Kidney (tissue), 22 donors: ENCODE measurements at places on chromosomes 4 and X. TPM values are rescaled to one million over a fixed set of nuclear protein-coding genes. Genes with fewer than 3 reads are reported as not detected.

- no peak for DNase-seq
Measured at GRCh38 chrX:115949900-115950822, 220.4 kb upstream of the AGTR2 start.

- DNase-seq = no peak
Measured at GRCh38 chr4:8395504-8396296, 44.8 kb downstream of the ACOX3 start.

DNA sequence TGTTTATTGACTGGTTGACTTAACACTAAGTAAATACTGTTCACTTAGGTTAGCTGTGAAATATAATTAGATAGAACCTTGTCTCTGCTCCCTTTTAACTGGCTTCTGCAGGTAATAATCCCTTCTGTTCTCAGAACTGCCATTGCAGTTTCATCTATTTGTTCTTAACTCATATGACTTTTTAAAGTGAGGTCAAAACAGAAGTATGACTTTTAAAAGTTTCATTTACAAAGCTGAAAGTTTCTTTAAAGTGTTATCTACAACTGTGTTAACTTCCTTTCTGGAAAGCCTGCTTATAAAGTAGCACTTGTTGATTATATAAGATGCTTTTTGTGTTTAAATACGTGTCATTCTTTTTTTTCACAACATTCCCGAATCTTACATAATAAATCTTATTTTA, 127.4 kb downstream of the TET2 start:
- DNase-seq = no peak

DNA sequence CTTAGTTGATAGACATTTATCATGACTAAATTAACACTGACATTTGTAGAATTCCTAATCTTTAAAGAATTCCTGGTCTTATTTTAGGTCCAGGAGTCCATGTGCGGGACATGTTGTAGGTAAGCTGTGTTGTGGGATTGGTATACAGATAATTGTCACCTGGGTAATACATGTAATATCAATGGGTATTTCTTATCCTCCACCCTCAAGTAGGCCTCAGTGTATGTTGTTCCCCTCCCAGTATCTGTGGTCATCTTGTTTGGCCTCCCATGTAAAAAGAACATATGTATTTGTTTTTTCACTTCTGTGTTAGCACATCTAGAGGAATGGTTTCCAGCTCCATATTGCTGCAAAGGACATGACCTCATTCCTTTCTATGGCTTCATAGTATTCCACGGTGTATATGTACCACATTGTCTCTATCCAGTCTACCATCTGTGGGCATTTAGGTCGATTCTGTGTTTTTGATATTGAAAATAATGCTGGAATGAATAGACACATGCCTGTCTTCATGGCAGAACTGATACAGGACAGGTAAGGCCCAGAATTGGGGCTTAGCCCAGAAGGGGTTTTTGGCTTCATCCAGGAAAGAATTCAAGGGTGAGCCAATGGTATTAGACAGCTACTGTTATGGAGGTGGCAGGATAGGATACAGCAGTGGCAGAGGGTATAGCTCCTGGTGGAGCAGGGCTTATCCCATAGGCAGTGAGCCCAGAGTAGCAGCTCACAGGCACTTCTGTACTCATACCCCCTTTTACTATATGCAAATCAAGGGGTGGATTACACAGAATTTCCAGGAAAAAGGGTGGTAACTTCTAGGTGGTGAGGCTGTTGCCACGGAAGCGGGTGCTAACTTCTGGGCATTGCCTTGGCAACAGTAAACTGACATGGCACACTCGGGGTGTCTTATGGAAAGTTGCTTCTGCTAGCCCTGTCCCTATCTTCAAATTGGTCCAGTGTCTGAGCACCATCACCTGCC, 66.1 kb upstream of the WDR1 start:
- DNase-seq = no peak

GRCh38 chrX:70826715-70827114, 81.8 kb downstream of the TEX11 start:
- DNase-seq = peak; percentile 1

- no peak for DNase-seq
Measured at GRCh38 chr4:52822583-52822971, 39.5 kb upstream of the RASL11B start.

GRCh38 chrX:2756548-2756947, 4.7 kb downstream of the XG start:
- no peak for DNase-seq

DNA sequence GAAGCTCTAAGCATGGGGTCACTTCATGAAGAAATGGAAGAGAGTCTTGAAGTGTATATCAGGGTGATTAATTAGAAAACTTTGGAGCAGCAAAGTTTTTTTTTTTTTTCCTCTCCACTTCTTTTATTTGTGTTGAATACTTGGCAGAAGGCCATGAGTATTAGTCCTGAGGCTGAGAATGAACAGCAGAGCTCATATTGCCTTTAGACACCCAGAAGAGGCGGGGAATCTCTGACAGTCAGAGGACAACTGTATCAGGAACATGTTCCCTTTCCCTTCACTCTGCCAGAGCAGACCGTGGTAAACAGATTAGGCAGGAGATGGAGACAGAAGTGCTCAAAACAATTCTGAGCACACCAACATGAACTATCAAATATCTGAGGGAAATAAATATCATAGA, 300.9 kb downstream of the FAM47A start:
- no peak for DNase-seq

DNA sequence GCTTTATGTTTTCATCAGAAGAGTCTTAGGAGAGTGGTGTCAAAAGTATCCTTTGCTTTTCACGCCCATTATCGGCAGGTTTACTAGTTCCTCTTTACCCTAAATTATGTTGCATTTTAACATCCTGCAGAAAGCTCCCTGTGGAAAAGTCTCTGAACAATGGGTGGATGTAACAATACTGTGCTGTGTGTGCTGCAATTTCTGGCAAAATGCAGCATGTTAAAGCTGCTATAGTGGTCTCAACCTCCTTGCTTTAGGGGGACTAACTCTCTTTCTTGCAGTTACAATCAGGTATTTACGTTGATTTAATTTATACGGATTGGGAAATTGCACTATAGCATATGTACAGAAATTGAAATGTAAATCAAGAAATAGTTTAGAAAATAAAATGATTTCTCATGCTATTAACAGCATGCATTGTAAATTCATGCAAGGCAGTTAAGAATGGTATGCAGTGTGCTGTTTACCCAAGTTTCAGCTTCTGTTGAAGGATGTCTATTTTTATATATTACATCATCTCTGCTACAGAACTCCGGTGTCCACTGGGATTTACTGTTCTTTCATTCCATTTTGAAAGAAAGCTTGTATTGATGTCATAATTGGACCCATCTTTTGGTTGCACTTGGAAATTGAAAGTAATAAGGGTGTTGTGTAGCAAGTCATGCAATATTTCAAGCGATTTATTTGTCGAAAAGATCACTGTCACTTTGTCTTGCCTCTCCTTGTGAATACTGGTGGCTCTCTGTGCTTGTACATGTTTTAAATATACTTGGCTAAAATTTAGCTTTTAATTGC, 145.7 kb downstream of the RAPGEF2 start:
- DNase-seq = peak; percentile 37

GRCh38 chr4:121677524-121677923, 19.3 kb downstream of the ANXA5 start:
- no peak for DNase-seq

GRCh38 chr4:143420227-143420626, 83.6 kb downstream of the GAB1 start:
- no peak for DNase-seq

DNA sequence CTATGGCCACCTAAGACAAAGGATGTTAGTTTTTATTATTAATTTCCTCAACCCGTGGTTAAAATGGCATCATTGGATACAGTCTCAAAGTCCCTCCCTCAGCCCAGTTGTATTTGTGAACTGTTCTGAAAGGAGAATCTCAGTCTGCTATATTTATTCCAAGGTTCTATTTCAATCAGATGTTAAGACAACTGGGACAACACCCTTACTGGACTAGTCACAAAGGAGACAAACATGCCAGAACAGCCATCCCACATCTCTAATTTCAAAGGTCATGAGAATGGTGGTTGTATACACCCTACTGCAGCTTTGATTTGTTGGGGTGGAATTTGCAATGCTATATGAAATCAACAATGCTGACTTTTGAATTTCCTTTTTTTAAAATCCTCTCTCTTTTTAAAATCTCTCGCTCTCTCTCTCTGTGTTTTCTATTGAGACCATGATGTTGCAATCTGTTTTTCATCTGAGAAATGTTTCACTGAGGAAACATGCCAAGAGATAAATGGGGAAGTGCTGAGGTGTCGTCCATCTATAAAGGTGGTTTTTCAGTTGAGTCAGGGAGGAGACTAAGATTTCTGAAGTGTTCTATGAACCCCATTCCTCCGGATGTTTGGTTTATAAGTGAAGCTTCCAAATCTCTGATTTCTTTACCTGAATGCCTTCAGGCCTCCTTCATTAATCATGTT, 201.5 kb upstream of the GATB start:
- DNase-seq = no peak

DNA sequence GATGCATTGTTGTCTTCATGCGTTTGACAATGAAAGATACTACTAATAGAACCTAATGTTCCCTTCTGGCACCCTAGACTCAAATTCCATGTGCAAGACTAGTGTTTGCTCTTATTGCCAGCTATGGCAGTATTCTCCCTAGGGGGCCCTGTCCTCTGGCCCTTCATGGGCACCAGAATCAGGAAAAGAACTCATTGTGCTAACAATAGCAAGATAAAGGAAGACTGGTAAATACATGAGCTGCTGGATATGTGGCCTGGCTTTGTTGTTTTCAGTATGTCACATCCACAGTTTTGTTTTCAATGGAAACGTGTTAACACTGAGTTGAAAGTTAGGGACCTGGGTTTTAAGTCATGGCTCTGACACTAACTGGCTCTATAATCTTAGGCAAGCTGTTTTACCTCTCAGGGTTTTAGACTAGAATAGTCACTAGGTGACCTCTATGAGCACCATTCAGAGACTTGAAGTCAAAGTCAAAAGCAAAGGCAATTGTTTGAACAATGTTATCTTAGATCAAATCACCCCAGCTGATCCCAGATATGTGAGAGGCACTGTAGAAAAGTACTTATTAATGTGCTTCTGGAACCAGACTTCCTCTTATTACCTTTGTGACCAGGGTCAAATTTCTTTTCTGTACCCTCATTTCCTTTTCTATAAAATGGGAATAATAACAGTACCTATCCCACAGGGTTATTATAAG, 253.7 kb upstream of the DIAPH2 start:
- no peak for DNase-seq

DNA sequence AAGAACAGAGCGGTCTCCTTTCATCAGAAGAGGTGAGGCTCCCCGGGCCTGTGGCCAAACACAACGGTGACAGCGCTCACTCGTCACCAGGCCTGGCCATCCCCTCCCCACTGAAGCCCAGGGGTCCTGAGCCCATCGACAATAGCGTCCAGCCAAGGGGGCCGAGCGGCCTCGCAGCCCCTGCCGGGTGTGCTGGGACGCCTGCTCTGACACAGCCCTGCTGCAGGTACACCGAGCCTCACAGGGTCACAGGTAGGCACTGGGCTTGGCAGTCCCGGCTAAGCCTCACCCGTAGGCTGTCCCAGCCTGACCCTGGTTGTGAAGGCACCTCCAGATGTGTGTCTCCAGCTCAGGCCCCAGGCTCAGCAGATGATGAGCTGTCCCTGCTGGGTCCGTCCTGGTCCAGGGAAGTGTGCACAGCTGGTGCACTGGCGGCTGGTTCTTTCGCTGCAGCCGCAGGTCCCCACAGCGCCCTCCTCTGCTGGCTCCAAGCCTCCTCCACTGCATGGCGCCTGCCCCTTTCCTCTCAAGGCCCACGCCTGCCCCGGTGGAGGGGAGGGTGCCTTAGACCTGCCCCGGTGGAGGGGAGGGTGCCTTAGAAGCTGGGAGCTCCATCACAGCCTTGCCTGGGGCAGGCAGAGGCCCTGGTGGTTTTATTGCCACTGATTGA, 21.5 kb downstream of the UVSSA start:
- DNase-seq = no peak

DNA sequence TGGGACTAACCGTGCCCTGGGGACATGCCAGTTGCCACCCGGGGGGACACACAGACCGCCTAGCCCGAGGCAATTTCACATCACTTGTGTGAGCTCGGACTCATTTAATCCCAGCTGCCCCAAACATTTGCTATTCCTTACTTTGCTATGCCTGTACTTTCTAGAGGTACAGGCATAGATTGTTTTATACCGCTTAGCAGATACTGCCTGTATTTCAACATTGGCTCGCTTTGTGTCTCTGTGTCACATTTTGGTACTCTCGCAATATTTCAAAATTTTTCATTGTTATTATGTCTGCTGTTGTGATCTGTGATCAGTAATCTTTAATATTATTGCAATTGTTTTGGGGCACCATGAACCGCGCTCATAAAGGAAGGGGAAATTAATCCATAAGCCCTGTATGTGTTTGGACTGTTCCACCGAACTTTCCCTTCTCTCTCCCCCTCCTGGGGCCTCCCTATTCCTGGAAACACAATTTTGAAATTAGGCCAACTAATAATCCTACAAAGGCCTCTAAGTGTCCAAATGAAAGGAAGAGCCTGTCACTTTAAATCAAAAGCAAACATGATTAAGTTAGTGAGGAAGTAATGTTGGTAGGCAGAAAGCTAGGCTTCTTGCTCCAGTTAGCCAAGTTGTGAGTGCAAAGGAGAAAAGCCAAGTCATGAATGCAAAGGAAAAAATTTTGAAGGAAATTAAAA, 568 bp upstream of the CASP6 start:
- peak; percentile 72 for DNase-seq

DNA sequence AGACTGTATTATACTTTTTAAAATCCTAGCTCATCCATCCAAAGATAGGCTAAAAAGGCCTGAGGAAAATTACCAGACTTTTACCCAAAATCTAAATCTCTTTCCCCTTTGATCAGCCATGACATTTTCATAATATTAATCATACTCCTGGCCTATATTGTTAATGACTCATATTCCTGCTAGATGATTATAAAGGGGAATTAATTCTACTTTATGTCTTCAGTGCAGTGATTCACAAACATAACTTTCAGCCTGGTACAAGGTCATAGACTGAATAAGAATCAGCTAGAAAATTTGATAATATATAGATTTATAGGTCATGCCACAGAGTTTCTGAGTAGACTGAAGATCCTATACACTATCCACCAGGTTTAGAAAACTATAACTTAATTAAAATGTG, 1905.4 kb downstream of the C4orf33 start:
- no peak for DNase-seq

CCDC158 gene
- polyA plus RNA-seq = 0.24 TPM

S100P gene
- polyA plus RNA-seq = not detected

SH3RF1 gene
- 8.2 TPM for polyA plus RNA-seq

CXXC4 gene
- polyA plus RNA-seq = 0.45 TPM

PDZD4 gene
- polyA plus RNA-seq = 4.7 TPM

TEX11 gene
- not detected for polyA plus RNA-seq

LRP2BP gene
- polyA plus RNA-seq = 0.99 TPM

ABRAXAS1 gene
- 8.2 TPM for polyA plus RNA-seq

ASB11 gene
- not detected for polyA plus RNA-seq

RIPPLY1 gene
- polyA plus RNA-seq = 6.9 TPM

TBX22 gene
- not detected for polyA plus RNA-seq

SPANXC gene
- polyA plus RNA-seq = not detected

MAGEA12 gene
- not detected for polyA plus RNA-seq

SYP gene
- 7.2 TPM for polyA plus RNA-seq
